DMS79 treated with DMSO at 0.1 percent for 48 hours (cell line): ENCODE measurements at places on chromosomes 12 and 14.

DNA sequence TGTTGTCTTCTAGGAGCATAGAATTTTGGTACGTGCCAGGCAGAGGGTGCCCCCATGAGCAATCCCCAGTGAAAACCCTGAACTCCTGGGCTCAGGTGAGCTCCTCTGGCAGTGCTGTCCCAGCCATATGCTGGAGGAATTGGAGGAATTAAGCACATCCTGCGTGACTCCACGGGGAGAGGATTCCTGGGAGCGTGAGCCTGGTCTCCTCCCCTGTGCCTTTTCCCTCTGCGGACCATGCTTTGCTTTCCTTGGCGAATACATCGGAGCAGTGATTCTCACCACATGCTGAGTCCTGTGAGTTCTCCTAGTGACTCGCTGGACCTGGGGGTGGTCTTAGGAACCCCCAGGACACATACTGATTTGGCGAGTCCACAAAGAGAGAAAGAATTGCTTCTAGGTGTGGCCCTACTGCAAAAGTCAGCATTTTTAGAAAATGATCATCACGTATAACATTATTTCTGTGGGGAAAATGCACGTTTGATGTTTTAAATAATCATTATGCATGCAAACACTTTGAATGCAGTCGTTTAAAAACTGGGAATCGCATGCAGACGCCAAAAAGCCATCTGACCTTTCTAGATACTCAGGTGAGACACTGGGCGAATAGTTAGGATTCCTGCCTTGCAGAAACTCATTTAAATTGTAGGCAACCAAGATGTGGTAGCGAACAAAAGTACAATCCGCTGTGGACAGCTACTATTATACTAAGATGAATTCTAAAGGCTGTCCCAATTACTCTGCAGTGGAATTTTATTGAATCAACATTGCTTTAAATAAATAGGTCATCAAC lies 370.9 kb downstream of the TMEM132D start:
- DNase-seq: no peak

- peak; percentile 78 for DNase-seq
Measured at GRCh38 chr12:45268672-45269411, 52.9 kb downstream of the ANO6 start.

DNA sequence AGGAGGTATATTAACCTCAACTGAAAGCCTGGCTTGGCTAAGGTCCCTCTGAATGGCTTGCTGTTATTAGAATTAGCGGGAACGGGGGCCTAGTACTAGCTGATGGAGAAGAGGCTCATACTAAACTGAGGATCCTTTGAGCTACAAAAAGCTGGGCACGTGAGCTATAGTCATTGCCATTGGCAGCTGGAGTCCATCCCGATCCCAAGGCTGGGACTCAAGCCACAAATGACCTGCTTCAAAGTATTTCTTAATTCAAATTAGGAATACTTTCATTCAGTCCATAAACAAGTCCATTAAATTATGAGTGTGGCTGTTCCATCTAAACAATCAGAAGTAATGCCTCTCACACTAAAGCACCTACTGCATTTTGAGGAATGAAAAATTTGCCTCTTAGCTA lies 114.5 kb downstream of the DACT1 start:
- DNase-seq: no peak

- no peak for DNase-seq
Measured at GRCh38 chr12:32702946-32703345, 23.8 kb downstream of the DNM1L start.

GRCh38 chr14:103836976-103837725 lies 10.2 kb downstream of the PPP1R13B start:
- no peak for DNase-seq

DNA sequence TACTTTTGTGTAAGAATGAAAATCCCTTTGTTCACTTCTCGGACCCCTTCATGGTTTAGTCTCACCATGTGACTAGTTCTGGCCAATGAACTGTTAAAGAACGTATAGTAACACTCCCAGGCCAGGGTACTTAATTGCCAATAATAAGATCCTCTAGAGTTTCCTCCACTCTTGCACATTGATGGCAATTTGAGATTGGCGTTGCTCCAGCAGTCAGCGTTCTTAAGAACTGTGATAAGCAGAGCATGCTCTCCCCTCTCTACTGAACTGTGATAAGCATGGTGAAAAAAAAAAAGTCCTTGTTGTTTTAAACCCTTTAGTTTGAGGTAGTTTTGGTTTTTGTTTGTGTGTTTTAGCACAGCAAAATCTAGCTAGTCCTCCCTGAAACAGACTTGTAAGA lies 854.5 kb downstream of the SLC6A15 start:
- no peak for DNase-seq

DNA sequence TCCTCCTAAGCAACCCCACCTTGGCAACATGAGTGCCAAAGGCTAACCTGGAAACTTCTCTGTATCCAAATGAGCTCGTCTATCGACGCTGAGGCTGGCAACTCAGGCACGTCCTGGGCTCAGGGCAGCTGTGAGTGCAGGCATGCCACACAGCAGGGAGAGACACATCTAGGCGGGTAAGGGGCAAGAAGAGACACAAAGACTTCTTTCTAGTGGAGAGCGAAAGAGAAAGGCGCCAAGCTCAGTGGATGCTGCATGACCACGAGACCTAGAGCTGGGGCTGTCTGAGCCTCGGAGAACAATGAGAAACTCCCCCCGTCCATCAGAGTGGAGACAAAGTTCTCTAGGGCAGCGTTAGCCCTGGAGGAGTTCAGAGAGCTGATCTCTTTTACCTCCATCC lies 170.4 kb downstream of the CALM1 start:
- no peak for DNase-seq

DNA sequence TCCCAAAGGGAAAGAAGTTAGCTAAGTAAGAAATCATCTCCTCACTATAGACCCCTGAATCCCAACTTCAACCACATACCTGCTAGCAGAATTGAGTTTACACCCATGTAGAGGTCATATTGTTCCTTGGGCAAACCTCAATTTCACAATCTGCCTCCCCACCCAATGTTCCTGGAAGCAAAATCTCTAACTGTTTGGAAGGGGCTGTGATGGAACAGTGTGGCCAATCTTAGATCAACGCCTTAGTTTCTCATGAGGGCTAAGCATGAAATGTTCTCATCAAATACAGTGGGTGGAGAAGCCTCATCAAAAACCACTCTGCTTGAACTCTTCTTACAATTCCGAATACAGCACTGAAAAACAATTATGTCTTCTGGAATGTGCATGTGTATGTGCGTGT lies 284.0 kb upstream of the NOS1 start:
- DNase-seq: no peak

DNA sequence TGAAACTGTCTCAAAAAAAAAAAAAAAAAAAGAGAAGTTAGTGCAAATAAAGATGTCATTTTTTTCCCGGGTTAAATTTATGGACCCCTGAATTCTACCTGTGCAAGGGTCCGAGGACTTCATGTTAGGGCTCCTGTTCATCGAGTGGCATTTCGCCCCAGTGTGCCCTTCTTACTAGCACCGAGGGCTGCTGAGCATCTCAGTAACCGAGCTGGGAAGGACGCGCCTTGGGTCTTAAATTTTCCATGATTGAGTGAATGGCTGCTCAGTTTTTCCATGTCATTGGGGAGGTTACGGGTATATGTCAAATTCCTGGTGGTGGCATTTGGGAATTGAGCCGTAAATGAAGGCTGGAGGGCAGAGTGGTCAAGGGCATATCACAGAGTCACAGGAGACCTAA lies 34.9 kb upstream of the MAP1LC3B2 start:
- DNase-seq: no peak

DNA sequence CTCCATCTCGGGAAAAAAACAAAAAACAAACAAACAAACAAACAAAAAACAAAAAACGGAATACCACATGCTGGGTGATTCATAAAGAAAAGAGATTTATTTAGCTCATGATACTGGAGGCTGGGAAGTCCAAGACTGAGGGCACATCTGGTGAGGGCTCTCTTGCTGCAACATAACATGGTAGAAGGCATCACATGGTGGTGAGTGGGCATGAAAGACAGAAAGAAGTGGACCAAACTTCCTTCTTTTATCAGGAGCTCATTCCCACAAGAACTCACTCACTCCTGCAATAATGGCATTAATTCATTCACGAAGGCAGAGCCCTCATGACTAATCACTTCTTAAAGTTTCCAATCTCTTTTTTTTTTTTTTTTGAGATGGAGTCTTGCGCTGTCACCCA lies 8.0 kb upstream of the LGMN start:
- no peak for DNase-seq

DNA sequence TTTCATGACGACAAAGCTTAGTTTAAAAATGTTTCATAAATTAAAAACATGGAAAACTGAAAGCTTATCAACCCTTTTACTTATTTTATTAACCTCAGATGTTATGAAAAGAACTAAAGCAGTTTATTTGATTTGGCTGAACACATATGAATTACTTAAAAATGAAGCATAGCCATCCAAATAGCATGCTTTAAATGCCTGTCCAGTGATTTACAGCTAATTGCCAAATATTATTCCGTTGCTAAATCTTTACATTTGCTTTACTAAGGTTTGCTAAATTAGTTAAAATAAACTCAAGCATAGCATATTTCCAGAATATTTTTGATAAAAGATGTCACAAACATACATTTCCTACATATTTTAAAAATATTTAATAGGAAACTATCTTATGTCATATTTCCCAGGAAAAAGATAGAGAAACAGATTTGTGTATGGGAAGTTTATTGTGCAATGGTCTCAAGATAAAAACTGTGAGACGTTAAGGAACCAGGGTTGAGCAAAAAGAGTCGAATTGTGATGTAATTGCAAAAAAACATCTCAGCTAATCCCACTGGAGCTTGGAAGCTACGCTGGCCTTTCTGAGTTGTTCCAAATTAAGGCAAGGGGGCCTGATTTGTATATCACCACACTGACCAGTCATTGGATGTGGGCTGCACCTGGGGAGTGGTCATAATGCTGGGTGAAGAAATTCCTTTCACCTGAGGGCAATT lies 25.8 kb downstream of the GPR135 start:
- no peak for DNase-seq

DNA sequence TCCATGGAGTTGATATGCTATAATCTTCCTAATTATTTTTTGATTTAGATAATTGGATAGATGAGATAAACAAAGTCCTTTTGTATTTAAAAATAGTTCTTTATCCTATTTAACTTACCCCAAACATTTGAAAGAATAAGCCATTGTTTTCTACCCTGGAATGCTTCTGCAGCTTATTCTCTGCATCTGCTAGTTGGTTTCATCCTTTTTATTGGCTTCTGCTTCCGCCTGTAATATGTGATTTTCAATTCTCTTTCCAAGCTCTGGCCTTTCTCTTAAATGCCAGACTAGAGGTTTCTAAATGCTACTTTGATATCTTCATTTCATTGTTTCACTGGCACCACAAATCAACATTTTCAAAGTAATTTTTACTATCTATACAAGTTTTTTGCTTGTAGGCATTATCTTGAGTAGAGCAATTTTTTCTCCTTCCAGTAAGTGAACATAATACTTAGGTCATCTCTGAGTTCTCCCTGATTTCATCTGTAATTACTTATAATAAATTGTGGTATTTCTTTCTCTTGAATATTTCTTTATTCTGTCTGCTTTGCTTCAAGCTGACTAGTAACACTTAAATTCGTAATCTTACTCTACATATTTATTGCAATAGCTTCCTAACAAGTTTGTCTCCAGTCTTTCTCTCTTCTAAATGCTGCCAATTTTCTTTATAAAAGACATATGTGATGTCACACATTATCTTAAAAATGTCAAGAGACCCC lies 958.4 kb downstream of the SLC6A15 start:
- no peak for DNase-seq

GRCh38 chr12:53093777-53094393 lies 3.6 kb upstream of the IGFBP6 start:
- DNase-seq: no peak

- no peak for DNase-seq
Measured at GRCh38 chr14:54533100-54533499, 23.4 kb downstream of the CGRRF1 start.

DNA sequence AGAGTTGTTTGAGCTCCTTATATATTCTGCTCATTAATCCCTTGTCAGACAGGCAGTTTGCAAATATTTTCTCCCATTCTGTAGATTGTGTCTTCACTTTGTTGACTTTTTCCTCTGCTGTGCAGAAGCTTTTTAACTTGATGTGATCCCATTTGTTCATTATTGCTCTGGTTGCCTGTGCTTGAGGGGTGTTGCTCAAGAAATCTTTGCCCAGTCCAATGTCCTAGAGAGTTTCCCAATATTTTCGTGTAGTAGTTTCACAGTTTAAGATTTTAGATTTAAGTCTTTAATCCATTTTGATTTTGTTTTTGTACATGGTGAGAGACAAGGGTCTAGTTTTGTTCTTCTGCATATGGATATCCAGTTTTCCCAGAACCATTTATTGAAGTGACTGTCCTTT lies 19.8 kb downstream of the ABCC9 start:
- DNase-seq: no peak

DNA sequence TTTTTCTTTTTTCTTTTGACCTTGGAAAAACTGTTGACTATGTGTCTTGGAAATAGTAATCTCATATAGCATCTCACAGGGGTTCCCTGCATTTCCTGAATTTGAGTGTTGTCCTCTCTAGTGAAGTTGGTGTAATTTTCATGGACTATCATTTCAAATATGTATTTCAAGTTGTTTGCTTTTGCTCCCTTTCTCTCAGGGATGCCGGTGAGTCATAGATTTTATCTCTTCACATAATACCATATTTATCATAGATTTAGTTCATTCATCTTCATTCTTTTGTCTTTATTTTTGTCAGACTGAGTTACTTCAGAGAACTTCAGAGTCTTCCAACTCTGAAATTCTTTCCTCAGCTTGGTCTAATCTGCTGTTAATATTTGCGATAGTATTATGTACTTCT lies 1320.6 kb downstream of the LRFN5 start:
- no peak for DNase-seq

DNA sequence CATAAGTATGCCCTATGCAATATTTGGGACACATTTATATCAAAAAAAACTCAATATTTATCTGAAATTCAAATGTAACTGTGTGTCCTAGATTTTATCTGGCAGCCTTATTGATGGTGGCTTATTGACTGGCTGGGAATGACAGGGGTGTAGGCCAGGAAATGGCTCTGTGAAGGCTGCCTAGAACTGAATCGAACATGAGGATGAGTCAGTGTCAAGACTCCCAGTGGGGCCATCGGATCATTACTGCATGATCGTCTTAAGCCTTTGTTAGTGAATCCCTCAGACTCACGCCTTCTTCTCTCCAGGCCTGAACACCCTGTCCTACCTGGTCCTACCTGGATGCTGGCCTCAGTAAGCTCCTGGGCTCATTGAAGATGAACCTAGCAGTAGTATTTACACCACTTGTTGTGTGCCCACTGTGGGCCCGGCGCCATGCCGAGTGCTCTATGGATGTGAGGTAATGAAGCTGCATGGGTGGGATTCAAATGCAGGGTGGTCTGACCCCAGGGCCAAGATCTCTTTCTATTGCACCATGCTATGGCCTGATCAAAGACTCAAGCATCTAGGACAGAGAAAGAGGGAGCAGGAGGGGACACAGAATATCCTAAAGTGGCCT lies 21.0 kb upstream of the FAIM2 start:
- DNase-seq: no peak

DNA sequence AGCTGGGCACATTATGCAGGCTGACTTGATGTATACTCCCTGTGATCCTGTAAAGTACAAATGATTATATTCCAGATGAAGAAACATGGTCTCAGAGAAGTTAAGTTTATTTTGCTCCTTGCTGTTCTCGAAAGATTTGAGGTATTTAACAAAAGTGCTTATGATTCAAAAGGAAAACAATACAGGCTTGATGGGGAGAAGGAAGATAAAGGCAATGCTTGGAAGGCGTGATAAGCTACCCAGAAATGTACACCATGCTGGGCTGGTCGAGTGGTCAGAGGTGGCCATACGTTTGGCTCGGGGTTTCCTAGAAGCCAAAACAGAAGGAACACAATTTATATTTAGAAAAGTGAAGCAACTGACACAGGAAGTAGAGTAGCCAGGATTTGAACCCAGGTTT lies 201.0 kb downstream of the KTN1 start:
- no peak for DNase-seq

- DNase-seq: no peak
Measured at GRCh38 chr12:6626654-6627283, 9.0 kb downstream of the LPAR5 start.
